ENCODE measurements at places on chromosomes 11 and 22.

DNA sequence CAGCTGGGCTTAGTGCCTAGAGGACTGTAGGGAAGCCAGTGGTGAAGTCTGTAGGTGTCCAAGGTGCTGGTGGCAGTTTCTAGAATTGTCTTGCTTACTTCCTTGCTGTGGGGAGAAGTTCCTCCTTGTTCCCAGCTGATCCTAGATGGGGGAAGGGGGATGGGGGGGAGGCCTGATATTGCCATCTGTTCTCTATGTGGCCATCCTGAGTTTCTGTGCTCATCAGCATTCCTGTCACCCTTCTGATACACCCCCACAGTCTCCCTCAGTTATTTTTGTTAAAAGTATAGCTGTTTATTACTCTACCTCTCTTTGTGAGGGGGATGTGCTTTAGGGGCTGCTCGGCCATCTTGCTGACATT, 36.5 kb downstream of the MADD start:
- DNase-seq = no peak

- DNase-seq = no peak
Observed at GRCh38 chr11:111155021-111155420, 90.5 kb upstream of the POU2AF2 start.

- DNase-seq = peak; percentile 67
Observed at GRCh38 chr11:129323896-129324502, 51.6 kb upstream of the BARX2 start.

DNA sequence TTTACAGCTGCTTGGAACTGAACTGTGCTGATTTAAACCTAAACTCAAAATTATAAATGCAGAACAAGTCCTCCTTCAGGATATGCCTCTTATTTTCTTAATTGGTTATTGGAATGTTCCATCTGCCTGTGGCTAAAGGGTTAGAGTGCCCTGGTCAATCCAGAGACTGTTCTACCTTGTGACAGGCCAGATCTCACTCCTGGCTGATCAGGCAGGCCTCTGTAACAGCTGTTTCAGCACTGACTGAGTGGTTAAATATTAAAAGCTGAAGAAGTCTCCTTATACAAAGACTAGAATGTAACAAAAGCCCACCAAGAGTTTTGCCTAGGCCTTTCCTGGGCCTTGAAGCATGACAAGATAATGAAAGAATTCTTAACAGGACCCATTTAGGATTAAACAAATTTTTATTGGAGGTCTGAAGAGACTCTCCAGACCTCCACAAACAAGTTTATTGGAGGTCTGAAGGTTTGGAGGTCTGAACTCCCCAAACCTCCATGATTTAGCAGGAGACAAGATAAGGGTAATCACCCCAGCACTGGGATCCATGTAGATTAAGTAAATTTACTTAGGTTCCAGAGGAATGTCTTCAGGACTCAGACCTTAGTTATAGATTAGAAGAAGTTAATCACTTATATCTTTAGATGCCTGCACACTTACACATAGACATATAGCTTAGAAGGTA, 35.8 kb downstream of the TMPRSS5 start:
- no peak for DNase-seq

DNA sequence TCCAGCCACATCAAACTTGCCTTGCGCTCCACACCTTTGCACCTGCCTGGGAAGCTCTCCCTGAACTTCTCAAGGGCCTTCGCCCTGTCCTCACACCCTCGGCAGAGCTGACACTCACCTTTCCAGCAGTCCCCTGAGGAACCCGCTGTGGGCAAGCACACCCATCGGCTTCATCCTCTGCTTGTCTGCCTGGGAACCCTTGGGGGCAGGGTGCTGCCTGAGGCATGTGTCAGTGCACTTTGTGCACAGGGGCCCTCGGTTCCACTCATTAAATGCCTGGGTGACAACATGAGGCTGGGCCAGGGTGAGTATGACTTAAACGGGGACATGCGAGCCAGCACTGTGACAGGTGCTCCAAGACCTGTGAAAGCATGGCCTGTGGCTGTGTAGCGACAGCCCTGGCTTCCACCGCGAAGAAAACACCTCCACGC, 2.6 kb upstream of the LRFN4 start:
- DNase-seq = no peak

DNA sequence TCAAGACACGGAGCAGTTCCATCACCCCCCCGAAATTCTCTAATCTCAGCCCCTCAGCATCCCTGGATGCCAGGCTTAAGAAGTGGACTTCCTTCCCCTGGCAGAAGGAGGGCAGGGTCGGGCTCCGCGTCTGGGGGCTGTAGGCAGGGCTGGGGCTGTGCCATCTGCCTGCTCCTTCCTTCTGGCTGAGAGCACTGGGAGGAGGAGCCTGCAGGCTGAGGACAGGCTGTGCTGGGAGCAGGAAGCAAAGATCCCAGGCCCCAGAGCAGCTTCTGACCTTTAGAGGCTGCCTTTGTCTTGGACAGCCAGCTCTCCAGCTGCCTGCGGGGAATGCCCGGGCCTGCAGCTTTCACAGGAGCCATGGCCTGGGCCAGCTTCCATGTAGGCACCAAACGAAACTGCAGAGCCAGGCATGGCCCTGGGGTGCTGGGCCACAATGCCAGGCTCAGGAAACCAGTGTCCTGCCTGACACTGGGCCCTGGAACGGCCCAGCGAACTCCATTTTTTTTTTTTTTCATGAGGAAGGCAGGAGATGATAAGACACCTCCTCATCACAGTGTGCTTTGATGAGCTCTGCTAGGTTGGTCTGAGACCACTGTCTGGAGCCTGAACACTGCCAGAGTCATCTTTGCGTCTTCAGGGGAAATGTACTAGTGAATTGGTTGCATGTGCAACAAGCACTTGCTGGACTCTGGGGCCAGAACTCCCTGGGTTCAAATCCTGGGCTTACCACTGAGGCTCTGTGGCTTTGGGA, 67.9 kb downstream of the MCM5 start:
- DNase-seq = peak; percentile 76

DNA sequence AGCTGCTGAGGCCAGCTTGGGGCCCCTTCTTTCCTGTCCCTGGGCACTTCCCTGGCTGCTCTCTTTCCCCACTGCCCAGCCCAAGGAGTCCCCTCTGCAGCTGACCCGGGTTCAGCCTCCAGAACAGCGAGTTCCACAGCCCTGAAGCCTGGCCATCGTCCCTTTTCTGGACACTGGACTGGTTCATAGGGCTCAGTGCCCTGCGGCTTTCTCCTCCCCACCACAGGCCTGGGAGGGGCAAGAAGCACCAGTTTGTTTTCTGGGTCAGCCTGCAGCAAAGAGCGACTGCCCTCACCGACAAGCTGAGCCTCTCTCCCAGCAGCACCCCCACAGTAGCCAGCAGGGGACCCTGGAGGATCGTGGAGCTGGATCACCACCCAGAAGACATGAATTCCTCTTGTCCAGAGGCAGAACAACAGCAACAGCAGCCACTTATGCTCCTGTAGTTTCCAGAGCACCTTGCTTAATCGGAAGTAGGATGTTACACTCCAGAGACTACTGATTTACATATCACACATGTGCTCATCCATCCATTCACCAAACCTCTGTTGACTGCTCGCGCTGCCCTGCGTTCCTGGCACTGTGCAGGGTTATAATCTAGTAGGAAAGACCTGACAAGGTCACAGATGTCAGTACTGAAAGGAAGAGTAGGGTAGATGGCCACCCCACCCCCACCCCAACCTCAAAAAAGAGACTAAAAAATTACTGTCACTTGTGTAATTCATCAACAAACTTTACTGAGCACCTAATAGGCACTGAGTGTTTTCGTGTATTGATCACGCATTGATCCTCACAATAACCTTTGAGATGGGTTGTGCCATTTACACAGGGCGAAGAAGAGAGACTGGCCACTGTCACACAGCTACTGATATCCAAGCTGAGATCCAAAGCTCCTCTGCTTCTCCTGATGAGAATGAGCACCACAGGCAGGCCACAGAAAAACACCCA, 13.0 kb upstream of the CXCR5 start:
- peak; percentile 60 for DNase-seq

GRCh38 chr11:117816151-117816741, 8.3 kb downstream of the FXYD2 start:
- no peak for DNase-seq

DNA sequence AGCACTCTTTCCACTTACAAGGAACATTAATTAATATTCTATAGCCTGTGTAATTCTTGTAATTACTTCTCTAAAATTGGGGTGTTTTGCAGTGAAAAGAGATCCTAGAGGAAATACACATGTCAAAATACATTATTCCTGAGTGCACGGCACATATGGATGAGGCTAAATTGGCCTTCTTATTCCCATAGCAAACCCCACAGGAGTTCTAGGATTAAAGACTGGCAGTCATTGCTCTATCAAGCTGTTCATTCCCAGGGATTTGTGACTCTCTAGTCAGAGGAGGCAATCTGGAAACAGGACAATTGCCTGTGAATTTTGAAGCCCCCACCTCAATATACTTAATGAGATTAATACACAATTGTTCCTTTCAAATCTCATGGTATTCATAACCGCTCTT, 145.9 kb upstream of the OPCML start:
- no peak for DNase-seq

DNA sequence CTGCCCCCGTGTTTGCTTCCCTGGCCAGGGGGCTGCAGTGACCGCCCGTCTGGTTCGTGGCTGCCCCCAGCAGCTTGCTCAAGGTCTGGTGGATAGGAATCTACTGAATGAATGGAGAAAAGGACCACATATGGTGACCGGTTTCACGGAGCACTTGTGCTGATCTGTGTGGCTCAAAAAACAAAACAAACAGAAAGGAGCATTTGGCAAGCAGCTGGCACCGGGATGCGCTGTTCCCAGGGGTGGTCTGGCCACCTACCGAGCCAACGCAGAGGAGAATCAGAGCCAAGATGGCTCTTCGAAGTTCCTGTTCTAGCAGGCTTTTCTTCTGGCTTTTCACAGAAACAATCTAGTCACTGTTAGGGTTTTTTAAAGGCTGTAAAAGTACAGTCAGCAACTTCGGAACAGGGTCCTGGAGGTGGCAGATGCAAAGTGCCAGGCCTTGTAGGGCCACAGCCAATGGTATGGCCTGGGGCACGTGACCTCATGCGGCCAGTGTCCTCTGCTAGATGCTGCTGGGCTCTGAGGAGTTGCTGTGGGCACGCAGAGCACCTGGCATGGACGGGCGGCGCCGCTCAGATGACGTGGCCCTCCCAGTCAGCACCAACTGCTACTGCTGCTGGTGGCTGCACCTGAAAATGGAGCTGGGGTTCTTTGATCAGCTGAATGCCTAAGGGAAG, 27.3 kb upstream of the PACSIN2 start:
- no peak for DNase-seq

- no peak for DNase-seq
Observed at GRCh38 chr11:118547132-118547531, 16.1 kb downstream of the TMEM25 start.

DNA sequence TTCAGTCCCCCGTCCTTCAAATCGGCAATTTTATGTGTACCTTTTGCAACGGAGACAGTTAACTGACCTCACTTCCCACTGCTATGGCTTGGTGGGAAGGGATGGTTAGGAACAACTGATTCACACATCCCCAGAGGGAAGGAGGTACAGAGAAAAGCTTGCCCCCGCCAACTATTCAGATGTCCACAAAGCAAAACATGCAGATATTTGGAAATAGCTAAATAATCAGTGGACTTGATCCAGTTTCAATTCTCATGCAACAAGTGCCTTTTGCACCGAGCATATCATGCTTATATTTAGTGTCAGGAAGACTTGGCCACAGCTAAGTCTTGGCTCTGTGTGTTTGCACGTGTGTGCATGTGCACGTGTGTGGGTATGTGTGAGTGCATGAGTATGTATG, 144.6 kb downstream of the SNX19 start:
- no peak for DNase-seq

DNA sequence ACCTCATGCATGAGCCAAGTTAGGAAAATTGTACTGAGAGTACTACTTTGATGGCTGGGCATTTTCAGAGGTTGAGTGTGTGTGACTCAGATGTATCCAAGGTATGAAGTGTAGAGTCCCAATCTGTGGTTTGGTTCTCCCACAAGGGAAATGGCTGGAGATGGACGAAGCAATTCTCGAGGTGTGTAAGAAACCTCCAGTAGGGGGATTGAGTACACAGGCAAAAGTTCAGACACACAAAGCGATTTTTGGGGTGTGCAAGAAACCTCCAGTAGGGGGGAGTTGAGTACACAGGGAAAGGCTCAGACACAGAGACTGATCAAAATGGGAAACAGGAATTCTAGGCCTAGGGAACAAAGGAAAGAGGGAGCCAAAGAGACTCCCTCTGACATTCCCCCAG, 1536.3 kb downstream of the FAM181B start:
- no peak for DNase-seq

- peak; percentile 60 for DNase-seq
Observed at GRCh38 chr11:64619811-64620380, 28.9 kb downstream of the SLC22A12 start.

All from ureter (tissue), 1 donor.